ENCODE measurements at places on chromosomes 12 and 14. TPM values are rescaled to one million over a fixed set of nuclear protein-coding genes. Genes with fewer than 3 reads are reported as not detected.

RNU6-7 gene
- polyA plus RNA-seq = not detected

KRT78 gene
- polyA plus RNA-seq = not detected

OASL gene
- not detected for polyA plus RNA-seq

SLC10A1 gene
- polyA plus RNA-seq = not detected

ABHD4 gene
- polyA plus RNA-seq = 13.3 TPM

IFI27L1 gene
- 12.2 TPM for polyA plus RNA-seq

FAM234B gene
- 4.0 TPM for polyA plus RNA-seq

HPD gene
- polyA plus RNA-seq = 0.08 TPM

ADCY4 gene
- polyA plus RNA-seq = 15.2 TPM

TMEM233 gene
- polyA plus RNA-seq = 6.4 TPM

DNA sequence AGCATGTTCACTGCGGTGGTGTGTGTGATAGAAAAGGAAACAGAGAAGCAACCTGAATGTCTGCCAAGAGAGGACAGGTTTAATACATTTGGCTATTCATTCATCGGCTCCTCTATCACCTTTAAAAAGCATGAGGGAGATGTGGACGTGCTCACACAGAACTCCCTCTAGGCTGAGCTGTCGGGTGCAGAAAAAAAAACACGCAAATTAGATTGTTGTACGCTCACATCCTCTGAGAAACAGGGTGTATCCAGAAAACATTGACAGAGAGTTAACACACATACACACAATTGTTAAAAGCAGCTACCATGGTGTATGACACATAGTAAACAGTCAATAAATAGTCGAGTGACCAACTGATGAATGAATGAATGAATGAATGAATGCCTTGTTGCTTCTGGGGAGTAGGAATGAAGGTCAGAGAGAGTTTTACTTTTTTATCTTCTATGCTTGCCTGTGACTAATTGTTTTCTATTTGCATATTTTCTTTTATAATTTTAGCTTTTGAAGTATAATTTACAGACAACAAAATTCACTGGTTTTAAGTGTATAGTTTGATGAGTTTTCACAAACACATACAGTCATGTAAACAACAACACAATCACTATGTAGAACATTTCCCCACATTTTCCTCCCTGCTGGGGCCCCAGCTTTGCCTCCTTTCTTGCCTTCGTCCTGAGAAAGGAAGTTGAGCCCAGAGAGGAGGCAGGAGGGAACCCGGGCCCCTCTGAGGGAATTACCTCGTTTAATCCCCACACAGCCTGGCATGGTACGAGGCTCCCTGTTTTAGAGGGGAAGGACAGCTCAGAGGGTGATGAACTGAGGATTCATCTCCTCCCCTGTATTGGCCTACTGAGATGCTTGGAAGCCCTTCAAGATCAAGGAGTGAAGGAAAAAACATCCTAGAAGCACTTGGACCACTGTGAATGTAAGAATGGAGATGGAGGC lies 19.7 kb upstream of the FAM222A start:
- DNase-seq = no peak

GRCh38 chr14:52003324-52003723 lies 14.0 kb downstream of the RTRAF start:
- DNase-seq = no peak

DNA sequence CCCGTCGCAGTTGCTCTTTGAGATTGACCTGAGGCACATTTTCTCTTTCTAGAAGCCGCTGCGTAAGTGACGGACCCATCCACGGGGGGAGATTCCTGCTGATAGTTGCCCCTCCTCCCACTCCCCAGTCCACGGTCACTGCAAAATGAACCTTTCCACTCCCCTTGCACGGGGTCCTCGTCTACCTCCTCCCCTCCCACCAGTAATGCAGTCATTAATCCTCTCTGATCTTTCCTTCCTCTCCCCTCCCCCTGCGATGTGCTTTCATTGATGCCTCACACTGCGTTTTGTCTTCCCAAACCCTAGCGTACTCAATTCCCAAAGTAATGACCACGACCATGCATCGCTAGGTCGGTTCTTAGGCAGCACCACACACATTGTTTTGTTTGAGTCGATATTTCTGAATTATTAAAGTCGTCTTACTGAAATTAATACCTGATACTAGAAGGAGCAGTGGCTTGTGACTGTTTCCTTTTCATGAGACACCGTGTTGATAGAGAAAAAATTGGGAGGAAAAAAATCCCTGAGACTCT lies 857 bp downstream of the ETNK1 start:
- no peak for DNase-seq

DNA sequence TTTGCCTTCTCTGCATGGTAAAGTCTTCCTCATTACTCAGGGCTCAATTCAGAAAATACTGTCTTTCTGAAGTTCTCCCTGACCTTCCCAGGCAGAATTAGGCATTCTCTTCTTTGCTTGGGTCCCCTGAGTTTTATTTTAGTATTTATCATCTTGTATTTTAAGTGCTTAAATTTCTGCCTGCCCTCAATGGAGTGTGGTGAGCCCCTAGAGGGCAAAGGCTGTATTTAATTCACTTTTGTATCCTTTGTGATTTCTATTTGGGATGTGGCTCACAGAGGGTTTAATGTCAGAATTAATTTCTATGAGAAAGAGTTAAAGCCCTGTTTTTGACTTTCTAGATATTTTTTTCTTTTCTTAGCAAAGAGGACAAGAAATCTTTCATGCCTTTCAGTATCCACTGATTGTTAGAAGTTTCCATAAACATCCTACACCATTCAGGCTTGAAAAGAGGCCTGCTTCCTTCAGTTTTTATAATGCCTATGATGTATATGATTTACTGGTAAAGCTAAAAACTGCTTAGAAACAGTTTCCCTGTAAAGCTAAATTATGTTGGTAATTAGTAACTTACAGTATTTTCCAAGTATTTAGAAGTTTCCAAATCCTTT lies 55.6 kb upstream of the PTPRB start:
- DNase-seq = no peak

GRCh38 chr14:29078810-29079522 lies 312.4 kb downstream of the FOXG1 start:
- no peak for DNase-seq

DNA sequence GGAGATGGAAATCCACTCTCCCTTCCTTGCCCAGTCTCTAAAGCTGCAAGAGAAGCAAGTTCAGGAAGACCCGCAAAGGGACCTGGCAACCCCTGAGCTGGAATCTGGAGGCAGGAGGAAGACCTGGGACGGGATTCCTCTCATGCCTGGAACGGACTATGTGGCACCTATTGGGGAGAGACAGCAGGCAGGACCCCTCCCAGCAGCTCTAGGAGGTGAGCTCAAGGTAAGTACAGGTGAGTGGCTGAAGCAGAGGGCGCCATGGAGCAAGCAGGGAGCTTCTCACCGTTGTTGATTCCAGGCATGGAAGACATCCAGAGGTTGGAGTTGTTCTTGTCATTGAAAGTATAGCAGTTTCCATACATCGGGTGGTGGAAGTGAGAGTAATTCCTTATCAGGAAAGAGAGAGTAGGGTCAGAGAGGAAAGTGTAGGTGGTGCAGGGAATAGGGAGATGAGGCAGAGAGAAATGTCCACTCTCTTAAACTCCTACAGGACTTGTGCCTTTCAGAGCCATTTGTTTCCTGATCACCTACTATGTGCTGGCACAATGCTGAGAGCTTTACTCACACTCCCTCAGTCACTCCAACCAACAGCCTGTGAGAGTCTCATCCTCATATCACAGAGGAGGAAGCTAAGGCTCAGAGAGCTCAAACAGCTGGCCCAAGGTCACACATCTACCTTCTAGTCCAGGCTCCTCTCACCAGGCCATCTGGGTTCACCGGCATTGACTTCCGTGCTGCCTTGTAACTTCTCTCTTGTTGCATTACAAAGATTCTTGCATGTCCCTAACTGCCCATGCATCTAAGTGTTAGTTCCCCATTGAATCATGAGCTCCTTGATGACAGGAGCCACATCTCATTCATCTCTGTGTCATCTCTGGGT lies 13.9 kb upstream of the TNFRSF1A start:
- no peak for DNase-seq

- DNase-seq = no peak
These were observed 10.5 kb downstream of the ERC1 start for GRCh38 chr12:1001507-1001906.

DNA sequence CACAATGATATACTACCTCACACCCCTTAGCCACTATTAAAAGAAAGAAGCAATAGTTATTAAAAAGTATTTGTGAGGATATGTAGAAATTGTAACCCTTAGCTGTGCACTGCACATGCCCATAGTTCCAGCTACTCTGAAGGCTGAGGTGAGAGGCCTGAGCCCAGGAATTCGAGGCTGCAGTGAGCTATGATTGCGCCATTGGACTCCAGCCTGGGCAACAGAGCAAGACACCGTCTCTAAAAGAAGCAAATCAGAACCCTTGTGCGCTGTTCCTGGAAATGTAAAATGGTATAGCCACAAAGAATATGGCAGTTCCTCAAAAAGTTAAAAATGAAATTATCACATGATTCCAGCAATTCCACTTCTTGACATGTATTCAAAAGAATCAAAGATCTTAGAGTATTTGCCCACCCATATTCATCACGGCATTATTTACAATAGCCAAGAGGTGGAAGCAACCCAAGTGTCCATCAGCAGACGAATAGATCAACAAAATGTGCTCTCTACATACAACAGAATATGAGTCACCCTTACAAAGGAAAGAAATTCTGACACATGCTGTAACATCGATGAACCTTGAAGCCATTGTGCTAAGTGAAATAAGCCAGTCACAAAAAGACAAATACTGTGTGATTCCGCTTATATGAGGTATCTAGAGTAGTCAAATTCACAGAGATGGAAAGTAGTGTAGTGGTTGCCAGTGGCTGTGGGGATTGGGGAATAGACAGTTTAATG lies 23.7 kb upstream of the YLPM1 start:
- no peak for DNase-seq

DNA sequence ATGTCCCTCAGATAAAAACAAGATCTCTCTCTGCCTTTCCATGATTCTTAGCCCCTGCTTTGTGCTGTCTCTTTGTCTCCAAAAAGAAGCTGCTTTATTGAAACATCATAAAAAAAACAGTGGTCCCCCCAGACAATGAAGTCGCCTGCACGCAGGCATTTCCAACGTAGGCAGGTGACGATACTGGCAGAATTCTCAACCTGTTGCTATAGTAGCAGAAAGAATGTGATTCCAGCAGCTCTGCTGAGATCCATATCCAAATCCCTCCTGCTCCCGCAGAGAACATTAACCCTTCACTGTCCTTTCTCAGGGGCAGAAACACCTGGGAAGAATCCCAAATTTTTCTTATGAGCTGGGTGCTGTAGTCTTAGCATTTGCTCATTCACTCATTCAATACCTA lies 84.8 kb downstream of the STON2 start:
- DNase-seq = no peak

GRCh38 chr12:51593539-51593938 lies 2.5 kb downstream of the SCN8A start:
- DNase-seq = peak; percentile 19

DNA sequence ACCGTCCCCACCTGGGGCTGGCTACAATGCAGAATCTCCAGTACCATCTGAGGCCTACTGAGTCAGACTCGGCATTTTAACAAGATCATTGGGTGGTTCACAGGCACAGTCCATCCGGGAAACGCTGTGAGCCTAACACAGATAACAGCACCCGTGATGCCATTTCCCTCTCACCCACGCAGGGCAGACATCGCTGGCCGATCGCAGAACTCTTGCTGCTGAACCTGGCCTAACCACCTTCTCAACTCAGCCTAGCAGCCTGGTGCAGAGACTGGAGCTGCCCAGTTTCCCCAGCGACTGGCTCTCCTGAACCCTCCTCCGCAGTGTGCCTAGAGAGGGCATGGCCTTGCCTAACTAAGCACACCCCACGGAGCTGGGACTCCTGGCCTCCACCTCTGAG lies 83.3 kb downstream of the NCOR2 start:
- DNase-seq = no peak

GRCh38 chr12:53478865-53479264 lies 20.4 kb downstream of the MAP3K12 start:
- DNase-seq = no peak

DNA sequence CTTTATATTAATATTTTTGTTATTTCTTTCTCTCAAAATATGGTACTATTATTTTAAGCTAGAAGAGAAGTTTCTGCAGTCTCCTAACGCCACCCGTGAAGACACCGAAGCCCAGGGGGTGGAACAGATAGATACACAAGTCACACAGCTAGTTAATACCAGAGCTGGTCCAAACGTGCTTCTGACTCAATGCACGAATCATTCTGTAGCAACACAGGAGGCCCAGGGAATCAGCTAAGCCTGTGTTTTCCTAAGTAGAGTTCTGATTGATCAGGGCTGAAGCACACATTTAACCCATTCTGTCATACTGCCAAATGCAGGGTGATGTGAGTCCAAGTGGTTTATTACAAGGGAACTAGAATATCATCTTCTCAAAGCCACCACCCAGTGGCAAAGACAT lies 116.9 kb upstream of the PWP1 start:
- DNase-seq = no peak

GRCh38 chr12:96846293-96846692 lies 60.8 kb upstream of the NEDD1 start:
- DNase-seq = no peak

GRCh38 chr12:54228471-54228870 lies 39.7 kb upstream of the SMUG1 start:
- peak; percentile 43 for DNase-seq

DNA sequence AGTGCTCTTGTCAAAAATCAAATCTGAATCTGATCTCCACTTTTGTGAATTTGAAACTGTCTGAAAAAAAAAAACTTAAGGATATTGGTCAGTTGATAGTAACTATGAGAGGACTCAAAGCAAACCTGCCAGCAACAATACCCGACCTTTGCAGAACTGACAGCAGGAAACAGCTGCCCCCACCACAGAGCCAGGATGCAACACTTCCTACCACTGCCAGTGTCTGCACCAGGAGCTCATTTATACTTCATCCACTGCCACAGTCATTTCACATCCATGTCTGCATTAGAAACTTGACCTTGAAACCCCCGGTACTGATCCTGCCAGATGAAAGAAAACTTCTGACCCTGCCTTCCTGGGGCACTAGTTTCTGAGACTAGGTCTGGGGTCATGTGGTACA lies 27.4 kb upstream of the RXYLT1 start:
- no peak for DNase-seq

GRCh38 chr12:101939856-101940265 lies 62.5 kb downstream of the DRAM1 start:
- DNase-seq = peak; percentile 63

- DNase-seq = no peak
These were observed 878.1 kb downstream of the C12orf50 start for GRCh38 chr12:87150969-87151662.

Measured in forelimb muscle (tissue), 1 donor.